ENCODE measurements at places on chromosomes 4 and X.

GRCh38 chr4:1297023-1297395, 7.3 kb downstream of the MAEA start:
- no peak for DNase-seq

DNA sequence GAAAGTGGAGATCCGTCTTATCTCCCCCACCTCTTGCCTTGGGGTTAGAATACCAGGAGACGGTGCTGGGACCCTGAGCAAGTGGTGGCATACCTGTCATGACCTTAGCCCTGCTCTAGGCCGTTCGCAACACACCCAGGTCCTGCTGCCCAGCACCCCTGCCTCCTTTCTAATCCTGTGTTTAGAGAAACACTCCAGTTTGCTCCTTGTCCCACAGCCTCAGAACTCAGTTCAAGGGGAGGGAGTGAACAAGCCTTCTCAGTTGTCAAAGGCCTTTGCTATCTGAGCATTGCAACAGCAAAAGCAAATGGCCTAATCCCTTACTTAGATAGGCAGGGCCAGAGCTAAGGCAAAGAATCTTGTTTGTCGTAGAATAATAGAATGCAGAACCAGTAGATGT, 67.9 kb downstream of the CHRNA9 start:
- no peak for DNase-seq

DNA sequence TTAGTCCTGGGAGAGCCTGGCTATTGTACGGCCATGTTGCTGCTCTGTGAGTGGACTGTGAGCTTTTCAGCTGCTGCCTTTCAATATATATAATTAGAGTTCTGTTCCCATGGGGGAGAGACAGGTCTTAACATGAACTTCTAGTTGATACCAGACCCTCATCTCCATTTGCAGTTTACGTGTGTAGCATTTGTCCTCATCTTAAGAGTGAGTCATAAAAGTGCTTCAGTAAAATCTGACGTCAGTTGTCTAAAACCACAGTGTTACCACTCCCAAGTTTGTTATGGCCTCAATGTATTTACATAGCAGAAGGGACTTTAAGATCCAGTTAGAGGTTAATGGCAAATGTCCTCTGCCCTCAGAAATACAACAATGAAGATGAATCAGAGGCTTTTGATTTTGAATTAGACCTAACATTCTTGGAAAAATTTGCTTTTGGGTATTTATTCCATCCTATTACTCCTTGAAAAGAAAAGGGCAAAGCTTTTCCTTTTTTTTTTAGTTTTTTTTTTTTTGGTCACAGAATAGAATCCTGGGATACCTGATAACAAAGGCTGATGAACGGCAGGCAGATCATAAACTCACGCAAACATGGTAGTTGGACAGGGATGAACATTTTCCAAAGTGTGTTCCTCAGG, 38.6 kb downstream of the PHOX2B start:
- DNase-seq, result no peak

- no peak for DNase-seq
These were observed 63.8 kb downstream of the FAM47B start for GRCh38 chrX:35006361-35006760.

GRCh38 chr4:76764251-76764650, 133.7 kb downstream of the SOWAHB start:
- no peak for DNase-seq

GRCh38 chr4:86895692-86896488, 3.7 kb upstream of the C4orf36 start:
- DNase-seq, result peak; percentile 36

- DNase-seq, result no peak
These were observed 303.7 kb downstream of the ARHGAP24 start for GRCh38 chr4:85778632-85779131.

DNA sequence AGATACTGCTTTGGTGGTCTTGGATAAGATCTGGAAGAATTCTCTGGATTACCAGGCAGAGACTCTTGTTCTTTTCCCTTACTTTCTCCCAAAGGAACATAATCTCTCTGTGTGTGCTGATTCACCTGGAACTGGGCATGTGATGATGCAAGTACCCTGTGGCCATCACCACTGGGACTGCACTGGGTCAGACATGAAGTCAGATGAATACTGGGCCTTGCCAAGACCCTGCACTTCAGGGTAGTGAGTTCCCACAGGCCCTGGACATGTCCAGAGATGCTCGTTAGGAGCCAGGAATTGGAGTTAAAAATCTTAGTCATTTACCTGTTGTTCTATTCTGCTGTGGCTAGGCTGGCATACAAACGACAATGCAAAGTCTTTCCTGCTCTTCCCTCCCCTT, 290.1 kb upstream of the BMP3 start:
- no peak for DNase-seq

DNA sequence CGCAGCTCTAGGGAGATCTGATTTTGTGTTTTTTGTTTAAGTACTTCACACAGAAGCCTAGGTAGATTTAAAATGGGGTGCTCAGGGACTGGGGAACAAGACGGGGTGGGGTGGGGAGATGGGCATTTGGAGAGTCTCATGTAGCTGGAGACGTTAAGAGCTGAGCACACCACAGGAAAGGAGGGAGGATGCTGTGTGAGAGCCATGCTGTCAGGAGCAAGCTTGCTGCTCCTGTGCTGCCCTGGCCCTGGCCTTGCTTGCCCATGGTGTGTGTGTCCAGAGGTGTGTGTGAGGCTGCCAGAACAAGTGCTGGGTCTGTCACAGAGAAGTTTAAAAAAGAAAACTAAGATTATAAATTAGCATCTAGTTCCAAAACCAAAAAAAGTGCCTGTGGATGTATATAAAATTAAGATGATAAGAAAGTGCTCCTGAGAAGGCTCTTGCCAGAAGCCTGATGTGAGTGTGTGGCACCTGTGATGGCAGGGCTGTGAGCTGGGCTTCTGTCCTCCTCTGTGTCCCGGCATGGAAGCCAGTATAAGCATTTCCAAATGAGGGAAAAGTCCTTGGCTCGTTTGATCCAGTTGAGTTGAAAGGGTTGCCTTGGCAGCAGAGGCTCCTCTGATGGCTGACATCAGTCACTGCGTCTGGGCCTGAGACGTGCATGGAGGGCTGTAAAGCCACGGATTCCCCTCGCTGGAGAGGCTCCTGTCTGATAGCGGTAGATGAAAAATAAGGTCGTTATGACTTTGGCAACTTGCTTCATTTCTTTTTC, 63.5 kb downstream of the NELFA start:
- no peak for DNase-seq
